ENCODE measurements at places on chromosomes 1 and 21.

GRCh38 chr1:98323906-98324358 lies 337.6 kb upstream of the SNX7 start:
- peak; percentile 52 for DNase-seq

DNA sequence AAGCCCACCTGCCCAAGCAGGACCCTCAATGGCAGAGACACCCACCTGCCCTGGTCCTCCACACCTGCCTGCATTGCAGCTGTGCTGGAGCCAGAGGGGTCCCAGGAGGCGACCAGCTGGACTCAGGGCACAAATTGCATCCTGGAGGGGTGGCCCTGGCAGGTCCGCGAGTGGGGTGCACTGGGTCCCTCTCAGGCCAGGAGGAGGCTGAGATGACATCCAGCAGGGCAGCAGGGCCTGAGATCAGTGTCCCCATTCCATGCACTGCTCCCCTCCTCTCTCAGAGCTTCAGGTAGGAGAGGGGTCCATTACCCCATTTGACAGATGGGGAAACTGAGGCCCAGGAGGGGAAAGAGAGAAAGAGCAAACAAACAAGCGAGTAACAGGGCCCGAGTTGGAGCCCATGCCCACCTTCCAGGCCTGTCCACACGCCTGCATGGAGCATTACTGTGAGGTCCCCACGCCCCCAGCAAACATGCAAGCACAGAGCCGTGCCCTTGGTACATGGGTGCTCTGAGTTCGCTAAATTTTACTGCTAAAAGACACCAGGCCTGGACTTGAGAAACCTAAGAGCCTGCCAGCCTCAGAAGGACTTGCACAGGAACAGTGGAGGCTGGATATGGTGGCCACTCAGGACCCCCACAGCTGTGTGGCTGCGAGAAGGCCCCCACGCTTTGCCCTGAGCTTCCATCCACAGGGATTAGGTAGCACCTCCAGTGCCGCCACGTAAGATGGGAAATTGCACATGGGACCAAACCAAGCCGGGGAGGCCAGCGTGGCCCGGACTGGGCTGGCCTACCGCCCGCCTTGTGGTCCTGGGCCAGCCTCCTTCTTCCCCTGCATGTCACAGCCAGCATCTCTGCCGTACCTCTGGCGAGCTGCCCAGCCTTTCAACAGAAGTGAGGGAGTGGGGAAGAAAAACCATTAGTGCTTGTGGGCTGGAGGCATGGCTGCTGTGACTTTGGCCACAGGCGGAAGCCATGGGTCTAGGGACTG lies 7.4 kb downstream of the WNT3A start:
- peak; percentile 35 for DNase-seq

DNA sequence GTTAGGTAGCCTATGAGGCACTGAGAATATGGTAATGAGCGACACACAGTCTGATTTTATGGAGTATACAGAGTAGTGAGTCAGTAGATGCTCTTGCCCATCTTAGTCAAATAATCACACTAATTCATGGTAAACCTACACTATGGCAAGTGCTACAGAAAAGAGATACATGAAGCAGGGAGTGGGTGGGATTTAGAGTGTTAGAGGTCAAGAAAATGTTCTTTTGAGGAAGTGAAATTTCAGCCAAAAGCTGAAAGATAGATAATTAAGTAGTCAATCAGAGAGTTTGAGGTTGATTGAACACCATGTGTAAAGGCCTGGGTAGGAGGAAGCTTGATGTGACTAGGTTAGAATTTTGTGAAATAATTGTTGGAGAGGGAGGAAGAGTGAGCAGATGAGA lies 14.7 kb downstream of the MDM4 start:
- no peak for DNase-seq

DNA sequence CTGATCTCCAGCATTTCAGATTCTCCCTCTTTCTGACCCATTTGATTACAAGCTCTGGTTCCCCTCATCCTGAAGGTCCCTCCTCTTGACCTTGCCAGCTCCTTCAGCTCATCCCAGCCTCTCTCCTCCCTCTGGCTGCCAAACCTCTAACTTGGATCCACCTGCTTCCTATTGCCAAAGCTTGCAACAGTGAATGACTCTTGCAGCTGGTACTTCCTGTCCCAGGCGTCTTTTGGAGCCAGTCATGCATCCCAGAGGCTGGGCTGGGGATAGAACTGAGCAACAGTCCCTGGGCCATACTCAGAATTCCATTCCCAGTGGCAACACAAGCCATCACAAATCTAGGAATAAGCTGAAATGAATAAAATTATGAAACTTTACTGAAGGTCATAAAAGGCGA lies 27.7 kb upstream of the SPOCD1 start:
- no peak for DNase-seq

DNA sequence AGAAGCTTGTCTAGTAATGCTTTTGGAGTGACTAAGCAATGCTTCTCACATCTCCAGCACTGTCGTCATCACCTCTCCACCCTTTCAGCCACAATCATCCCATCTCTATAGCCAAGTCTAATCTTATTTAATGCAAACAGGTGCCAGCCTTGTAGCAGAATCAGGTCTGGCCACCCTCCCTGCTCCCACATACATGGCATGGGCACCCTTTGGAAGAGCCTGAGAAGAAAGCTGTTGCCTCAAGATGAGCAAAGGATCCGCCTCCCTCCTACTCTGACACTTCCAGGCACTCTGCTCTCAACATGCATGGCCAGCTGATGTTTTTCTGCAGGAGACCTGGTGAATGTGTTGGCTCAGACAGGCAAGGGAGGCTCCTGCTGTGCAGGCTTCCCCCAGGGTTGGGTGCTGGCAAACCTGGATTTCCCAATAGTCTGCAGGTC lies 113.1 kb upstream of the GRIK3 start:
- no peak for DNase-seq

DNA sequence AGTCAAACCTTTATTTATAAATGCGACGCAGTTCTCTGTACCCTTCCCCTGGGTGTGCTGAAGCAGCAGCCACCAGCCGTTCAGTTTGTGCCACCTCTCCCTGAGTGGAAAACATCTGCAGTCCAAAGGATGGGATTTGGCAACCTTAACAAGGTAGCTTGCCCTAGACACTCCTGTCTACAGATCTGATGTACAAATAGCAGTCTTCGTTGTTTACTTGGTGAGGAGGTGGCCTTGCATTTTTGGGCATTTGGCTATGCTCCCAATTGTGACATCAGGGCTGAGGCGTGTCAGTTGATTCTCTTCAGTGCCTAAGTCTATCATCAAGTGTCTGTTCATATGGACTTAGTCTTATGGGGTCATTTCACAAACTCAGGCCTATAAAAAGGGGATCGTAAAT lies 59.8 kb downstream of the KDM1A start:
- no peak for DNase-seq

GRCh38 chr1:20999525-21000244 lies 177.0 kb downstream of the EIF4G3 start:
- no peak for DNase-seq

- no peak for DNase-seq
Observed at GRCh38 chr1:182444497-182444896, 5.4 kb upstream of the RGSL1 start.

DNA sequence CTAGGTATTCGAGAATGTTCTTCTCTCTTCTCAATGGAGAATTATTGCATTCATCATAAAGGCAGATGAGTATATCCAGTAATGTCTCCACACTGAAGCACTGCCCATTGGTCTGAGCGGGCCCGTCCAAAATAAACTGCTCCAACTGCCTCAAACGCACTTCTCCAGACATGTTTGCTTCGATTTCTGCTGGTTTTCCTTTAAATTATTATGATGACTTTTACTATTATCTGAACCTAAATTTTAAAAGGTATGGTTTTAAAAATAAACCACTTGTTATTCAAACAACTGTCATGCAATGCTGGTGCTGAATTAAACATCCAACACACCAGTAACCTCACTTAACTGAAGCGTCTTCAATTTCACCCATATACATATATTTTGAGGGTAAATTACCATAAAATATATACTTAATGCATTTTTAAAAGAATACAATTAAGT lies 1.3 kb downstream of the CDC42BPA start:
- DNase-seq = no peak

DNA sequence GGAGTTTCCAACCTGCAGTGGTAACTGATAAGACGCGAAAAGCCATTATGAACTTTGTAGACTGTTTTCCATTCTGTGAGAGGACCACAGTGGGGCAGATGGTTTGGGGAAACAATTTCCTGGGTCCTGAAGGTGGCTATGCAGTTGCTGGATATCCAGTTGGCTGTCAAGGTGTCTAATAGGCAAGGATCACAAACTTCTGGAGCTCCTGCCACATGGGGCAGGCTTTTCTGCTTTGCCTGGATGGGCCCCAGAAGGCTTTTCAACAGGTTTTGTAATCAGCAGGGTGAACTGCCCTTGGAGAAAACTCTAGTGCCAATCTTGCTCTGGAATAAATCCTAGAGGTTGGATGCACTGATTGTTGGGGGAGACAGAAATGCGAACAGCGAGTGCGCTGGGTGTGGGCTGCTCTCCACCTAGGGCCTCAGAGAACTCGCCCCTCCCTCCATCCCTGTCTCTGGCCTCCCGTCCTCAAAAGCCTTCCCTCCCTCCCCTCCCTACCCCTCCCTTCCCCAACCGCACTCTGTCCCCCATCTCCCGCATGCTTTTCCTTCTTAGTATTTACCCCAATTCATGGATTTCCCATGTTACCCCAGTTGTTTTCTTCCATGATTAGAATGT lies 210.3 kb upstream of the USP24 start:
- no peak for DNase-seq

DNA sequence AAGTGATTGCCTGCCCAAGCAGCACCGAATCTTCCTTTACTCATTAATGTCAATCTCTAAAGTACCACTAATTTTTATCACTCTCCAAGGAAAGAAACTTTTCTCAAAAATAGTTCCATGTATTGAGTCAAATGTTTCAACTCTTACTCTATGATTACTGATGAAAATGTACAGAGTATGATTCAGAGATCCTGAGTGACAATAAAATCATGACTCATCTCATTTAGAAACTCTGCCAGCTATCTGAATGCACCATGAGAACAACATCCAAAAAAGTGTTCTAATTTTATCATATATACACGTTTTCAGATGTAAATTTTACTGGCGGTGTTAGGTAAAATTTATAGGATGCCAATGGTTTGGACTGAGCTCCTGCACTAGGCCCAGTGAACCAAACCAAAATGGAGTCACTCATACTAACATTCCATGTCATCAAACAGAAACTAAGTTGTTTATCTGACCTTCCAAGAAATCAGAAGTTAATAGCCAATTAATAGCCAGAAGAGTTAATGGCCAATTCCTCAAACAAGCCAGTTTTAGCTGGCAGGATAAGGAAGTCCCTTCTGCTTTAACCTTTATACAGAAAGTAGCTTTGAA lies 22.6 kb downstream of the PLPPR5 start:
- no peak for DNase-seq

GRCh38 chr21:36692835-36693488 lies 6.0 kb upstream of the SIM2 start:
- no peak for DNase-seq

DNA sequence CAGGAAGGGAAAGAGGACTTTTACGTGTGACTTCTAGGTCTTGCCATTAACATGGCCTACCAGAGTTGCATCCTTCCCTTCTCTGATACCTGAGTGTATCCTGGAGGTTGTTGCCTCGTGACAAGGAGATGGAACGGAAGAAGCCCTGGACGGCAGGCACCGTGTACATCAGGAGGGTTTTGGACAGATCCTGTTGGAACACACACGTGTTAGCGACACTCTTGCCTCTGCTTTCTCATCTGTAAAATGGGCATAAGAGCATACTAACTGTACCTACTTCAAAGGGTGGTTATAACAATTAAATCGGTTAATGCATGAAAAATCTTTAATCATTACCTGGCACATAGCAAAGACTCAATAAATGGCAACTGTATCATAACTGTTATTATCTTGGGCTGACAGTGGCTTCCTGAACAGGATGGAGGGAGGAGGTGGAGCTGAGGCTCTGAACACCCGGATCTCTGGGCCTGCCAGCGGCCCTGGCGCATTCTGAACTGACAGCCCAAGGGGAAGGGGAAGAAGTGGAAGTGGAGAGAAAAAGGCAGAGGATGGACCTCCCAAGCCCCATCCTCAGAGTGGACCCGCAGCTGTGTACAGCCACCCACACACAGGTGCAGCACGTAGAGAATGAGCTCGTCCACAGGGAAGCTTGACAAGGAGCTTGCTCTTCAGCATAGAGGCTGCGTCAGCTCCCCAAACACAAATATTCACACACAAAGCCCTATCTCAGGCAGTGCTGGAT lies 30.2 kb upstream of the EXOSC10 start:
- no peak for DNase-seq

DNA sequence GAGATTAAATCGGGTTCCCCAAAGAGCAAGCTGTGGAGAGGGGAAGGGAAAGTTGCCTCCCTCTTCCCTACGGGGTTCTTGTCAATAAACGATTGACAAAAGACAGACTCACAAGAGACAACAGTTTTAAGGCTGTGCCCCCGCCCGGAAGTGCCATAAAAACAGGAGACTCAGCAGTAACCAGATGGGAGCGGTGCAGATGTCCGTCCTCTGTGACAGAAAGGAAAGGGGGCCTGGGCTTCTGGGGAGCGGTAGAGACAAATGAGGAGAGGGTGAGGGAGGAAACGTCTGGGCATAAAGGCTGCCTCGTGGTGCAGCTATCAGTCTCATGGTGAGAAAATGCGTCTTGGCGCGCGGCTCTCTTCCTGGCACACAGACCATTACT lies 5.9 kb downstream of the TP73 start:
- peak; percentile 9 for DNase-seq

- no peak for DNase-seq
Observed at GRCh38 chr1:37861151-37861550, 1.8 kb upstream of the MTF1 start.

DNA sequence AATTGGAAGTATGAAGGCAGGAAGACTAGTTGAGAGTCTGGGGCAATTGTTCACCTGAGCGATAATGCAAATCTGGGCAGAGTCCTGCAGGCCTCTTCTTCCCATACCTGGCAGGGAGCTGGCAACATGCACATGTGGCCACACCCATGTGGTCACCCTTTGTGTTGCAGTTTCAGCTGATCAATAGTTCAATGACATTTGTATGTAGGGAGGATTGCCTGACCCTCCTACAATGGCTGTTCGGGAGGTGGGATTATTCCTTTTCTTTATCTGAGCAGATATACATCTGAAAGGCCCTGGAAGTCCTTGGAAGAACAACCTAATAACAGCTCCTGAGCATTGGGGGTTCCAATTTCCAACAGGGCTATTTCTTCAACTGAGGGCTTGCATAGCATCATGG lies 15.2 kb upstream of the TRIM45 start:
- DNase-seq = no peak

- no peak for DNase-seq
Observed at GRCh38 chr1:21139601-21140000, 37.1 kb downstream of the EIF4G3 start.

DNA sequence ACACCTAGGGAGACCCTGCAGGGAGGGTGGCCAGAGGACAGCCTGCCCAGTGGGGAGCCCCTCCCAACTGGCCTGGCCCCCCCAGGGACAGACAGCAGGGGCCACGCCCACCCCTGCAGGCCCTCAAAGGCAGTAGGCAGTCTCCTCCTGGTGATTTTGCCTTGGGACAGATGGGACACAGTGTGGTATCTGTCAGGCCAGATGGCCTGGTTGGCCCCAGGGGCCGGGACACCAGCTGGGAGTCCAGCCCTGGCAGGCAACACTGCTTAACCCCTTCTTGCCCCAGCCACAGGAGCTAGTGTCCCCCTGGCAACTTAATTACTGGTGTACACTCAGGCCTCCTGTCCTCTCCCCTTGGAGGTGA lies 17.8 kb downstream of the IFFO2 start:
- no peak for DNase-seq

Measured in Peyer's patch (tissue), 4 donors.